Mesothelial cell of epicardium (in vitro differentiated cells): ENCODE measurements at places on chromosomes 6 and 20. TPM values are rescaled to one million over a fixed set of nuclear protein-coding genes. Genes with fewer than 3 reads are reported as not detected.
A peak's percentile ranks its signal among the peaks of the same experiment; 100 is the strongest.

DNA sequence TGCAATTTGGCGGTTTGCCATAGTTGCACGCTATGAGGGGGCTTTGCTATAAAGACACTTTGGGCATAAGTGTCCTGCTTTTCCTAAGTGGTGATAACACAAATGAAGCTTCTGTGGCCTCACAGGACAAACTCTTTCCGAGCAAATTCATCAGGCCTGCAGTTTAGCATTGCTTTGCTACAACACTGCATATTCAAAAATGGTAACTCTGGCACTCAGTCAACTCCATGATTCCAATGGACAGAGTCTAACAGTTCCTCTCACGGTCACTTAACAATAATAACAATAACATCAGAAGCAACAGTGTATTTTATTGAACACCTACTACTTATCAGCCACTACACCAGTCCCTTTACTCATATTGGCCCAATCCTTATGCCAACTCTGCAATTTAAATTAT, 222.5 kb downstream of the FRK start:
- no peak for DNase-seq

DNA sequence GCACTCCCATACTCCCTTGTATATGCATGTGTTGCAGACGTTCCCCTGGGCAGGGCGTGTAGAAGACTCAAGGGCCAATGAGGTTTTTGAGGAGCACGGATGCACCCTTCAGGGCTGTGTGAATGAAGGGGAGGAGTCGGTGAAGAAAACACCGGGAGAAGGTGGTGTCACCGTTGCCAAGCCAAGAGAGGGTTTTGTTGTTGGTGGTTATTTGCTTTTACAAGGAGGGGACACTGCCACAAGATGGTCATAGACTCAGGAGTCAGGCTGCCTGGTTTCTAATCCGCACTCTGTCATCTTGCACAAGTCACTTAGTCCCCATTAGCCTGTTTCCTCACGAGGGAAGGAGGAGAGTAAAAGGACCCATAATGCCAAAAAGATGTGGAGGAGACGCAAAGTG, 124.0 kb downstream of the PXDC1 start:
- DNase-seq = peak; percentile 2

DNA sequence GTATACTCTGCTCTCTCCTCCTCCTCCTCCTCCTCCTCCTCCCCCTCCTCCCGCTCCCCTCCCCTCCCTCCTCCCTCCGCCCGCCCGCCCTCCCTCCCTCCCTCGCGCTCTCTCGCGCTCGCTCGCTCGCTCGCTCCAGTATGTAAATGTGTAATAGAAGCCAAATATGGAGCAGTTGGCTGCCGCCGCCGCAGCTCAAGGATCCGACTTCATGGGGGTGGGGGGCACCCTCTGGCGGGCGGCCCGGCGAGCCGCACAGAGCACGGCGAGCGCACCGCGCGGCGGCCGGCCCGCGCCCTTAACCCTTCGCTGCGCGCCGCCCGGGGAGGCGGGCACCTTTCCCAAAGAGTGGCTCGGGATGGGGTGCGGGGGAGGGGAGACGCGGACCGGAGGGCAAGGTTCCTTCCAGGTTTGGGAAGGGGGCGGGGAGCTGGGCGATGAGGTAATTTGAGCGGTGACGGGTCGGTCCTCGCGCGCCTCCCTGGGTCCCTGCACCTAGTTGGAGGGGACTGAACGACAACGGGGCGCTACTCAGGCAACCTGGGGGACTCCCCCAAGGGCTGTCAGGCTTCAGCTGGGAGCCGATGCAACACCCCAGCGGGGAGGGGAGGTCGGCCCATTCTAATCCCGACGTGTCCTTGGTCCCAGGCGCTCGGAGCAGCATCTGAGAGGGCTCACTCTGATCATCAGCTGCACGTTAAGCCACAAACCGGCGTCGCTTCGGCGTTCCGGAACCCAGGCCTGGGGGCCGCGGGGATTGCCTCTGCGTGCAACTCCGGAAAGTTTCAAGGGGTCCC, 409 bp upstream of the ATXN1 start:
- DNase-seq = peak; percentile 80

DNA sequence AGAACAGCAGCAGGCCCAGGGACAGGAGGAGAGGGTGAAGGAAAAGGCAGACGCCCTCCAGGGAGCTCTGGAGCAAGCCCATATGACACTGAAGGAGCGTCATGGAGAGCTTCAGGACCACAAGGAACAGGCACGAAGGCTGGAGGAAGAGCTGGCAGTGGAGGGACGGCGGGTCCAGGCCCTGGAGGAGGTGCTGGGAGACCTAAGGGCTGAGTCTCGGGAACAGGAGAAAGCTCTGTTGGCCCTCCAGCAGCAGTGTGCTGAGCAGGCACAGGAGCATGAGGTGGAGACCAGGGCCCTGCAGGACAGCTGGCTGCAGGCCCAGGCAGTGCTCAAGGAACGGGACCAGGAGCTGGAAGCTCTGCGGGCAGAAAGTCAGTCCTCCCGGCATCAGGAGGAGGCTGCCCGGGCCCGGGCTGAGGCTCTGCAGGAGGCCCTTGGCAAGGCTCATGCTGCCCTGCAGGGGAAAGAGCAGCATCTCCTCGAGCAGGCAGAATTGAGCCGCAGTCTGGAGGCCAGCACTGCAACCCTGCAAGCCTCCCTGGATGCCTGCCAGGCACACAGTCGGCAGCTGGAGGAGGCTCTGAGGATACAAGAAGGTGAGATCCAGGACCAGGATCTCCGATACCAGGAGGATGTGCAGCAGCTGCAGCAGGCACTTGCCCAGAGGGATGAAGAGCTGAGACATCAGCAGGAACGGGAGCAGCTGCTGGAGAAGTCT, 25.5 kb downstream of the C20orf173 start:
- no peak for DNase-seq

DNA sequence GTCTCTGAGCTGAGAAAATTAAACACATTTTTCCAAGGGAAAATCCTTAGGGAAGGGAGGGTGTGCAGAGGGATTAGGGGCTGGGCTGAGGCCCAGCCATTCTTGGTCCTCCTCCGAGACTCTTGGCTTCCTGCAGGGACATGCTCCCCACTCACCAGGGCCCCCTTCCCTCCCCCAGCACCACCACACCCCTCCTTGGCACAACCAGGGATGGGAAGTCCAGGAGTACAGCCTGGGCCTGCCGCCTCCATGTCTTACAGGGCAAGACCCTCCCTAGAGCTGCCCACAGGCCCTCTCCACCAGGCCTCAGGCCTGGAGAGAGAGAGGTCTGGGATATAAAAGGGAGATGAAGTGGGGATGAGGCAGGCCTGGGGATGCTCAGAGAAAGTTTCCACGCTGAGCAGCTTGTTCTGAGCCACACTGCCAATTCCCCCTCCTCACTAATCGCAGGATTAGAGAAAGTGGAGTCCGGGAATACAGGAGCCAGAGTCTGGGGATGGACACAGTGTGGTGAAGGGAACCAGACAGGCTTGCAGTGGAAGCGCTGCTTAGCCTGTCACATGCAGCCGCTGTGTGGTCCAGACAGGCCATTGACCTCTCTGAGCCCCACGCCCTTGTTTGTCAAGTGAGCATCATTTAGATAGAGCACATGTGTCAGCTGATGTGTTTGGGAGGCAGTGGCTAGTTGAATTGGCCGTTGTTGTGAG, 105.5 kb downstream of the MRPL14 start:
- DNase-seq = no peak

DNA sequence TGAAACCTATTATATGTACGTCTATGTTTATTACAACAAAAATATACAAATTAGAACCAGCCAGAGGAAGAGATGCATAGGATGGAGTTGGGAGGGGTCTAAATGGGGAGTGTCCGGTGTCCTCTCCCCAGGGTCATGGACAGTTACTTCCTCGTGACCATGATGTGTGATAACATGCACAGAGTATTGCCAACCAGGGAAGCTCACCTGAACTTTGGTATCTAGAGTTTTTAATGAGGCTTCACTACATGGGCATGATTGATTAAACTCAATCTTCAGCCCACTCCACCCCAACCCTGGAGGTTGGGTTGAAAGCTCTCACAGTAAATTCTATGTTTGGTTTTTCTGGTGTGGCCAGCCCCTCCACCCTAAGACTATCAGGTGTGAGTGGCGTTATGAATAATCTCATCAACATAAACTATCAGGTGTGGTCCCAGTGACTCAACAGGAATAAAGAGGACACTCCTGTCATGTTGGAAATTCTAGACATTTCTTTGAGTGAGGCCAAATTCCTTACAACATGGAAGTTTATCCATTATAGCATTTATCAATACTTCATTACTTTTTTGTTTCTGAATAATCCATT, 36.4 kb upstream of the FKBP1A start:
- DNase-seq = no peak

GRCh38 chr6:14280006-14280510, 162.5 kb downstream of the CD83 start:
- no peak for DNase-seq

DNA sequence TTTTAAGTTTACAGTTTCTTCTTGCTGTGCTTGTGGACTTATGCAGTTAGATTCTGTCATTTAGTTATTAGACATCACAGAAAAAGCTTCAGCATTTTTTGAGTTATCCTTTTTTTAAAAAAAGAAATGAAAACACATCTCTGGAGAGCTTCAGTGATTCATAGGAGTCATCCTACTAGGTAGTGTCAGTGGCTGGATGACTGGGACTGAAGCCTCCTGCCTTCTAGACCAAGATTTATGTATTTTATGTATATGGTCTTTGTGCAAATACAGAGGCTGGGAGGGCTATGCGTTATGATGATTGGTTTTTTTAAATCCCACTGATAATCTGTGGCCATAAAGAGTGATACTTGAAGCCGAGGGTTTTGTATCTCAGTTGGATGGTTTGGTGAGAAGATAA, 125.9 kb upstream of the JAG1 start:
- no peak for DNase-seq

- DNase-seq = no peak
These were observed 125.3 kb upstream of the DST start for GRCh38 chr6:56767892-56768531.

GRCh38 chr6:136956590-136957544, 34.8 kb downstream of the SLC35D3 start:
- no peak for DNase-seq

DNA sequence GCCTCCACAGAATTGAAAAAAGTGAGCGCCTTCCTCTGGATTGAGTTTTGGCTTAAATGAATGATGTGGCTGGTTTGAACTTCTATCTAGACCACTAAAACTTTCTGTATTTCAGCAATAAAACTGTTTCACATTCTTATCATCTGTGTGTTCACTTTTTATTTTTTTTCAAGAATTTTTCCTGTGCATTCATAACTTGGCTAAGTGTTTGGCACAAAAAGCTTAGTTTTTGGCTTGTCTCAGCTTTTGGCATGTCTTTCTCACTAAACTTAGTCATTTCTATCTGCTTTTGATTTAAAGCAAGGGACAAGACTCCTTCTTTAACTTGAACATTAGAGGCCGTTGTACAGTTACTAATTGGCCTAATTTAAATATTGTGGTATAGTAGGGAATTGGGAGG, 1015.1 kb downstream of the EPHA7 start:
- no peak for DNase-seq

- no peak for DNase-seq
These were observed 428.8 kb upstream of the ARID1B start for GRCh38 chr6:156348424-156348823.

DNA sequence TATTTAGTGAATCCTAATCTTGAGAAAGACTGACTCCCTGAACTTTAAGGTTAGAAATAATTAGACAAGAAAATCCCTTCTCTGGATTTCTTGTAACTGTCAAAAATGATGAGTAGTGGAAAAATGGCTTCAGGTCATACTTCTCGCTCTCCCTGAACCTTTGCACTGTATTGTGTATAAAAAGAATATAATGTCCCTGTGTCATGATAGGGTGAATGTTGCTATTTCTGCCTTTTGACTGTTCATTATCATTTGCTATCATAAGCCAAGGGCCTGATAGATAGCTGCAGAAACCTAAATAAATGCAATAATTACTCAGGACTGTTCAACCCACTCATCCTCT, 39.3 kb downstream of the ALDH8A1 start:
- DNase-seq = no peak

GRCh38 chr20:44448753-44449546, 26.7 kb upstream of the TTPAL start:
- no peak for DNase-seq

GRCh38 chr20:37976887-37977286, 56.4 kb downstream of the TTI1 start:
- no peak for DNase-seq

- DNase-seq = no peak
These were observed 248.7 kb downstream of the C6orf118 start for GRCh38 chr6:165060720-165061119.

DNA sequence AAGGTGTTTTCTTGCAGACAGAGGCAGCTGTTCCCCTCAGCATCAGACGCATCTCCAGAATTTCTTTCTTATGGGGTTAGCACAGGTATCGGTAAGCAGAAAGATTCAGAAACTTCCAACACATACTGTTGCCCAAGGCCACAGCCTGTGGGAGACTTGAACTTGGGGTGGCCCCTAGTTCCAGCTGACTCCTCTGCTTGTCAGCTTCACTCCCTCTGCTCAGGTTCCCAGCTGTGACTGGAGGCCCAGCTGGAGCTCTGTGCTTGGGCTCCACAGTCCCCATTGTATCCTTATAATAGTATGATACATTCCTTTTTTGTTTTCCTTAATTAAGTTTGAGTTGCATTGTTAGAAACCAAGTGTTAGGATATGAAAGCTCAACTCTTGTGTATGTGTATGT, 26.2 kb upstream of the BTN3A2 start:
- no peak for DNase-seq

DNA sequence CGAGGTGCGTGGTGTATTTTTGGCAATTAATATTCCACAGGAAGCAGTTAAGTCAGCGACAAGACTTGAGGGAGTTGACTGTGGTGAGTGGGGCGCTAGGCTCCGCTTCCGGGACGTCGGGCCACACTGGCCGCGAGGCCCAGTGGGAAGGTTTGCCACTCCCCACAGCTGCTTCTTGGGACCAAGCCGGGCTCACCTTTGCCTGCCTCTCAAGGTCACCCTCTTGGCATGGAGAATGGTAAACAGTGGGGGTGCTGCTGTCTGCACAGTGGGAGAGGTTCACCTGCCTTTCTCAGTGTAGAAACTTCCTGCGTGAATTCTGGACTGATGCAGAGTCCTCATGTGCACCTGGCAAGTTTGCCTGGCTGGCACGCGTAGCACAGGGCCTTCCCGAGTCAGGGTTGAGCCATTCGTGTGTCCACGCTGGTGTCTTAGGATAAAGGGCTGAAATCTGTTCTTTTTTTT, 6.4 kb downstream of the OSBPL2 start:
- DNase-seq = no peak

DNA sequence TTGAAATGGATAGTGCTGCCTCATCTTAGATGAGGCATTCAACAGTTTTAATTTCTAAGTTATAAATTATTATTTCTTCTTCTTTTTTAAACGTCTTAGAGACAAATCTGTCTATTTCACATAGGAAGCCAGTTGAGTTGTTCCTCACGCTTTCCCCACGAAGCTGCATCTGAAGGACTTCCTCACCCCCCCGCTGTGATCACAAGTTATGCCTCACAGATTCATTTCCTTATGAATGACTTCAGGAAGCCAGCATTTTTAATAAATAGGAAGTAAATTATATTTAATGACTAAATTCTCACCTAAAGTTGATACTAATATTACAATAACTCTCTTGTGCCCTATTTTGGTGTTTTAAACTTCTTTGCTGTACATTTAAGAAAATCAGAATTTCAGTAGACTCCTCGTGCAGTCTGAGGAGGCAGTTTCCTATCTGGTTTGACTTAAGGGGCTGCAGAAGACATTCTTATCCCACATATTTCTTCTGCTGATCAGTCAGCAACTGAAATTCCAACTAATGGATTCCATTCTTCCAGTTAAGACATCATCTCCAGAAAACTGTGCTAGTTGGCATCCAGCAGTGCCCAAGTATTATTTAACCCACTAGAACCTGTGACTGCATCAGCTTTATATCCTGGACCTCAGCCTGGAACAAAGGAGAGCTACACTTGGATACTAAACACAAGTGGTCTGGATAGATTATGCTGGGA, 182.7 kb upstream of the CCN2 start:
- DNase-seq = no peak

EYS gene
- total RNA-seq = 0.52 to 0.69 TPM (median 0.60 TPM) in 3 replicates

DEFB118 gene
- total RNA-seq = not detected in 3 replicates

FRS3 gene
- 5.8 to 6.8 TPM (median 6.3 TPM) in 3 replicates for total RNA-seq

ZSCAN23 gene
- total RNA-seq = 10.4 to 13.9 TPM (median 13.5 TPM) in 3 replicates

OPRM1 gene
- not detected in 3 replicates for total RNA-seq
